Neural progenitor cell (in vitro differentiated cells): ENCODE measurements at places on chromosomes 4 and X. TPM values are rescaled to one million over a fixed set of nuclear protein-coding genes. Genes with fewer than 3 reads are reported as not detected.
A peak's percentile ranks its signal among the peaks of the same experiment; 100 is the strongest.

- no peak for DNase-seq
Observed at GRCh38 chr4:139184129-139184528, 7.1 kb upstream of the ELF2 start.

DNA sequence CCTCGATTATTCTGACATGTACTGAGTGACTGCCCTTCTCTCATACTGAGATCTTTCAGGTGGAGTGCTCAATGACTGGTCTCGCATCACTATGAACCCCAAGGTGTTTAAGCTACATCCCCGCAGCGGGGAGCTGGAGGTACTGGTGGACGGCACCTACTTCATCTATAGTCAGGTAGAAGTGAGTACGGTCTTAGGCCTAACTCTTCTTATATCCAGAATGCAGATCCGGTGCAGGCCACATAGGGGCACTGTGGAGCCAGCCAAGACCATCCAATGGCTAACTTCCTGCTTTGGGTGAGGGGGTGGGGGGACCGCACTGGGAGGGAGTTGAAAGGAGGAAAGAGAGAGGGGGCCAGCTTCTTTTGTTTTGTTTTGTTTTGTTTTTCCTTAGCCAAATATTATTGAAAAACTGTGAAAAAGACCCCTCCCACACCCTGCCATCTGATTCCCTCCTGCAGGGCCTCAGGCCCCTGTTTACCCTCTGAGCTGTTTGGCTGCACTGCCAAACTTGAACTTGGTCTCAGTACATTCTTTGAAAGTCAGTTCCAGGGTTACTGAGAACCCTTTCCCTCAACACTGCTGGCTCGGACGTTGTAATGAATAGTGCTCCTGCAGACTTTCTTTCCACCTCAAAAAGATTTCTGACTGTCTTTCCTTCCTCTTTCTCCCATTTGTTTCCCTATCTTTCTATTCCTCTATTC, 16.2 kb downstream of the AWAT2 start:
- DNase-seq: peak; percentile 57

UGT2A1 gene
- total RNA-seq: not detected in 2 replicates

DNA sequence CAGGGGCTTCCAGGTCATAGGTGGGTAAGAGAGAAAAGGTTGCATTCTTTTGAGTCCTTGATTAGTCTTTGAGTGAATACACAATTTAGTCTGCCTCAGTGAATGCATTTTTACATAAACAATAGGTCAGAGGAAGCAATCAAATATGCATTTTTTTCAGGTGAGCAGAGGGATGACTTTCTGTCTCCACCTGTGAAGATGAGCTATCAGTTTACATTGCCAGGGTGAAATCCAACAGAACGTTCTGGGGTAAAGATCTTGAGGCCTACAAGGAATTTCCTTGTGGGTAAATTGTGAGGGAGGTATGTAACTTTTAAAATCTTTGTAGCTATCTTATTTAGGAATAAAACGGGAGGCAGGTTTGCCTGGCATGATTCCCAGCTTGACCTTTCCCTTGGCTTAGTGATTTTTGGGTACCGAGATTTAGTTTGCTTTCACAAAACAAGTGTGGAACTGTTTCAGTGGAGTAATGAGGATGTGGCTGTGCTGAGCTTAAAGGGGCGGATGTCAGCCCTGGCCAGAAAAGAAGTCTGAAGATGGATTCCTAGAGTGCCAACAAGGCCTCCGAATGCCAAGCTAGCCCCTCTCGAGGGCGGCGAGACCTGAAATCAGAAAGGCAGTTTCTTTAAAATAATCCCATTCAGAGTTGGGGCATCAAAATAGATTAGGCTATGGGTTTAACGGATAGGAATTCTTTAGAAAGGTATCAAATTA, 29.5 kb downstream of the TMEM131L start:
- no peak for DNase-seq

DNA sequence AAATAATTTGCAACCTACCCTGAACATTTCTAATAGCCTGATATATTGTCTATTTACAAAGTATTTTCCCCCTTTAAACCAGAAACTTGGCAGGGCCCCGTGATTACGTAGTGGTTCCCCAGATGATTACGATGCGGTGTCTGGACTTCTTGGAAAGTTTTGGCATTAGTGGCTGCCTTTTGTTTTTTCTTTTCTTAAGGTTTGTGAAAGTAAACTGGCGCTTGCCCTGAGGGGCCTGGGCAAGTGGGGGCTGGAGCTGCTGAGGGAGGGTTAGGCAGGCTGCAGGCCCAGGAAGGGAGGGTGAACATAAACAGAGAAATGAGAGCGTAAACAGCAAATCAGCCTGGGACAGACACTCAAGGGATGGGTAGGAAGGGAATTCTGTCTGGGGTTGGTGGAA, 123.6 kb upstream of the MSX1 start:
- no peak for DNase-seq

CTAG2 gene
- not detected in 2 replicates for total RNA-seq

- no peak for DNase-seq
Observed at GRCh38 chrX:88397551-88397950, 349.5 kb upstream of the CPXCR1 start.

- DNase-seq: no peak
Observed at GRCh38 chrX:129667412-129667811, 12.7 kb upstream of the APLN start.

DNA sequence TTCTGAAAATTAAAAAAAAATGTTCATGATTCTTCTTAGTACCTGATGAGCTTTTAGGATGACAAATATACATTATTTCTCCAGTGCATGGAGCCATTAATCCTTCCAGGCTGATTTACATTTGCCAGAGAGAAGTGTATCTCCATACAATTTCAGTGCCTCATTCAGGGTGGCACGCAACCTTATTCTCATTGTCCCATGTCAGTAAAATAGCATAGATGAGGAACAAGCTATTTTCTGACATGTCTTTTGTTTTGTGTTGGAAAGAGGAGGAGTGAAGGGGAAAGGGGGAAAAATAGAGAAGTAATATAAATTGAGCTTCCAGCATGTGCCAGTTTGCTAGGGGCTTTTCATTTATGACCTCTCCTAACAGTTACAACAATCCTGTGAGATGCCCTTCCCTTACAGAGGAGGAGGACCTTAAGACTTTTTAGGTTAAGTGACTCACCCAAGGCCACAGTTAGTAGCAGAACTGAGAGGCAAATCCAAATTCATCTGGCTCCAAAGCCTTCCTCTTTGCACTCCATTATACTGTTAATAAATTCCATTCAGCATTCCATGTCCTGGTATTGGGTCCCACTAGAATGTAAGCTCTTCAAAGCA, 274.8 kb upstream of the GPC4 start:
- no peak for DNase-seq

RHOXF1 gene
- not detected in 2 replicates for total RNA-seq

DNA sequence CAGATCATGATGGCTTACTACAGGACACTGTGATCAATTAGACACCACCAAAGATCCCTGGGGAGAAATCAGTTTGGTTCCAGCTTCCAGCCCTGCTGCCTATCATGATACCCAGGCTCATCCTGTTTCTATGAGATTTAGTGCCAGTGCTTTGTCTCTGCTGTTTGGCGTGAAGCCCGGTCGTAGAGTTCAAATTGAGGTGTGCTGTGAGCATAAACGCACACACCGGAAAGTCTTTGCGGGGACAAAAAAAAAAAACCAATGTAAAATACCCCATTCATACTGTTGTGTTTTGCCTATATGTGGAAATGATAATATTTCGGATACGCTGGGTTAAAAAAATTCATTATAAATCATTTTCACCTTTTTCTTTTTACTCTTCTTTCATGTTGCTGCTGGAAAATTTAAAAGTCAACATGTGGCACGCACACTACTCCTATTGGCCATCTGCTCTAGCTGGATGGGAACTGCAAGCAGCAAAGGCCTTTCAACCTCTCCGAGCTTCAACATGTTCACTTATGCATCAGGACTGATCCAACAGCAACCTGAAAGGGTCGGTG, 607 bp upstream of the DKC1 start:
- DNase-seq: no peak

GPR34 gene
- total RNA-seq: not detected in 2 replicates

DNA sequence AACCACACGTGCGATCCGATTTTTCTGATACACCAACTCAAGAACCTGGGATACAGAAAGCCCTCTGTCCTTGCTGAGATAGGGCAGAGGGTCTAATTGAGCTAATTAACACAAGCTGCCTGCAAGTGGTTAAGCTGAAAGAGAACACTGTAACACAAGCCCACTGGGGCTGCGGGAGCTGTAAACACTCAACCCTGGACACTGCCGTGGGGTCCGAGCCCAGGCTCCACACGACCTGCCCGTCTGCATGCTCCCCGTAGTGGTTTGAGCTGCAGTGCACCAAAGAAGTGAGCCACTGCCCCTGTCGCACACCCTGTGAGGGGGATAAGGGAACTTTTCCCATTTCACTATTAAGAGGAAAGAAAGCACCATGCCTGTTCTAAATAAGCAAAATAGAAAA, 54.6 kb downstream of the SPANXN3 start:
- DNase-seq: no peak

CENPVL1 gene
- 0.56 and 2.0 TPM in 2 replicates for total RNA-seq

BEND2 gene
- total RNA-seq: not detected in 2 replicates

IL21 gene
- not detected in 2 replicates for total RNA-seq

GPR143 gene
- 10.6 and 13.6 TPM in 2 replicates for total RNA-seq

DNA sequence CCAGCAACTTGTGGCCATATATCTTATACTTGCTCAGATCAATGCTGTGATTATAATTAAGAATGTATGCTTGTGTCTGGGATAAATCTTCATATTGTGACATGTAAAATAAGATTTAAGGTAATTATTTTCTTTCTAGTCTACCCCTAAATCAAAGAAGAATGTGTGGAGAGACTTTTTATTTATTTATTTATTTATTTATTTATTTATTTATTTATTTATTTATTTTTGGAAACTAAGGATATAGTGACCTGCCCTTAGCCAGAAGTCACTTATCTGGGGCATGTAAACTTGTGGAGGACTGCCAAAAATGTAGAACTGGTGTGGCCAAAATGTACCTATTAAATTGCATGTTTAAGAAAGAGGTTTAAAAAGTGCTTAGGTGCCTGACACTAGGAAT, 144.3 kb downstream of the BEND2 start:
- no peak for DNase-seq

DNA sequence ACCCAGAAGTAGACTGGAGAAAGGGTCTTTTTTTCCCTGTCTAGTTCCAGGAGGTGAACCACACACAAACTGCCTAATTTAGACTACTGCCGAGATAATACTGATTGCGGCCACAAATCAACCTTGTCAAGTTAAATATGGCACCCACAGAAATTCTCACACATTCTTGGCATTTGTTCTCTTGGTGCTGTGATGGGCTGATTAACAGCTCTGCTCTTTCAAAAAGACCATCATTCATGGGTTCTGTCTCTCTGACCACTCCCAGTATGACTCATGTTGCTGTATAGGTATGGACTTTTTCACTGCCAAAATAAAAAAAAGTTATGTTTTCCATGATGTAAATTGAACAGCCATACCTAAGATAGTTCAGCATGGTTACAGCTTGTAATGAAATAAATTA, 1003.5 kb upstream of the LCORL start:
- no peak for DNase-seq

TREX2 gene
- total RNA-seq: 0.96 TPM in 1 of 2 replicates, not detected in the other

DNA sequence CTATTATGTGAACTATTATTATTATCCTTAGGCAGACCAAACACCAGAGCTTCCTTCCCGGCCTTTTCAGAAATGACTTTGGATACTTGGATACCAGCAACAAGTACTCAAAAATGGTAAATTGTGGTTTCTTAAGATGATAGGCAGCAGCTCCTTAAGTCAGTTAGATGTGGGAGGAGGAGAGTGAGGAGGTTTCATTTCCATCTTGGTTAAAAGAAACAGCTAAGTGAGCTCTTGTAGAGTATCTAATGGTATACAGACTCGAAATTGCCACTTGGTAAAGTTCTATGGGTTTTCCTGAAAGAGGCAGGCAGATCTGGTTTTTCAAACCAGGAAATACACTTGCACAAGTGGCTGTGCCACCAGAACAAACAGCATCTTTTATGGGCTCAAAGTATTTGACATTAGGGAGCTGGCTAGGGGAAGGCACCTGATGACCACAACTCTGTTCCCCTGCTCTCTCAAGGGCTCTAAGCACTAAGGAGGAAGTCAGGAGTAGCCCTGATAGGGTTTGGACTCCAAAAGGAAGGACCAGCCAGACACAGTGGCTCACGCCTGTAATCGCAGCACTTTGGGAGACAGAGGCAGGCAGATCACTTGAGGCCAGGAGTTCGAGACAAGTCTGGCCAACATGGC, 130.9 kb downstream of the TMEM164 start:
- DNase-seq: no peak

- DNase-seq: no peak
Observed at GRCh38 chr4:128468123-128468989, 180.7 kb upstream of the PGRMC2 start.

MAGEC3 gene
- not detected in 2 replicates for total RNA-seq

DNA sequence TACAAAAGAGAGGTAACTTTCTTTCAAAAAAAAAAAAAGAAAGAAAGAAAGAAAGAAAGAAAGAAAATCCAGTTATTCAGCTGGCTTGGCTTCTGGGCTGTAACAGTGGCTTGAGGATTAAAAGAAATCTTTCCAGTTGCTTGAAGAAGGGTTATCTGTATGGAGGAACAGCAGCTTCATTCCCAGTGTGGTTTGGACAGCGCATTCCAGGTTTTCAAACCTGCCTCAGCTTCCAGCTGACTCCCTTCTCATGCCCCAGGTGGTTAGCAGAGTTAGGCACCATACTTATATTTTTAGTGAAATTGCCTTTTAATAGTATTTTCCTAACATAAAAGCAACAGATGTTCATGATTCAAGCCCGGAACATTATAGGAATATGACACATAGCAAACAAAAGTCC, 48.6 kb downstream of the TMEM164 start:
- DNase-seq: peak; percentile 43

ADH1C gene
- not detected in 2 replicates for total RNA-seq

CT55 gene
- total RNA-seq: not detected in 2 replicates

DNA sequence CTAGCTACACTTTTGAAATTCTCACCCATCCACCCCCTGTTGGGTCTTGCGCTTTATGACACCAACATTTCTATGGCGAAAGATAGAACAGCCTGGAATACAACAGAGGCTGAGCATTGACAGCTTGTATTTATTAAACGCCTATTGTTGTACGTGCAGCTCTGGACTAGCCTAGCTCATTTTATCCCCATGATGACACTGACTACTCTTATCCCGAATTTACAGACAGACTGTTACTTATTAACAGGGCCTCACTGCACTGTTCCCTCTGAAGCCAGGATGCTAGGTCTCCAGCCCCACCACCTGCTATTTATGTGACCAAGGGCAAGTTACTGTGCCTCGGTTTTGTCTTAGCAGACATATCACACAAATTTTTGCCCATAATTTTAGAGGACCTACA, 1.0 kb upstream of the RFC1 start:
- DNase-seq: no peak

DNA sequence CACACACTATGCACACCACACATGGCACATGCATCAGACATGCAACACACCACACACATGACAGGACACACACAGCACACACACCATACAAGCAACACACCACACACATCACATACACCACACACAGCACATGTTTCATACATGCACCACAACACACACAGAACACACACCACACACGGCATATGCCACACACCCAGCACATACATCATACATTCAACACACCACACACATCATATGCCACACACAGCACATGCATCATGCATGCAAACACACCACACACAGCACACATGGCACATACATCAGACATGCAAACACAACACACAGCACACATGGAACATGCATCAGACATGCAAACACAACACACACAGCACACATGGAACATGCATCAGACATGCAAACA, 80.7 kb upstream of the LRPAP1 start:
- DNase-seq: no peak
